ENCODE measurements at places on chromosomes 1 and 21.

- peak; percentile 38 for DNase-seq
Measured at GRCh38 chr1:209643285-209644020, 8.8 kb downstream of the LAMB3 start.

GRCh38 chr21:41902946-41903345, 23.8 kb upstream of the PRDM15 start:
- no peak for DNase-seq

DNA sequence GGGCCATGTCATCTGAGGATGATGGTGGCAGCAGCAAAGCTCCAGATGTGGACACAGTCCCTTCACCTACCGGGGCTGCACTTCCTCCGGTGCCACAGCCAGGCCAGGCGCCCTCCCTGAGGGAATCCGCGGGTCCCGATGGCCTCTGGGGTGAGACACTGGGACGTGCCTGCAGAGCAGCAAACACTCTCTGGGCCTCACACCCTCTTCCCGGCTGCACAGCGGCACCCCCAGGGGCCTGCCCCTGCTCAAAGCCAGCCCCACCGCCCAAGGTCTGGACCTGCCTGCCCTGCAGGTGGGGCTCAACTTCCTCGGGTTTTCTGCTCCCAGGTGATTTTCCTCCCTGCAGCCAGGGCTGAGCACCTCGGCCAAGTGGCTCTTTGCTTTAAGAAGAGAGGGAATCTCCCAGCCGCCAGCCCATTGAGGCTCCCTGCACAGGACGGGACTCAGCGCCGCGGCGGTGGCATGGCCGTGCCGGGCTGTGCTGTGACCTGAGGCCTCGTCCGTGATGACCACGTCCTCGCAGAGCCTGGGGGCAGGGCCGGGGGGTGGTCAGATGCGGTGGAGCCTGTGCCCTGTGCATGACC, 21.3 kb upstream of the COL18A1 start:
- DNase-seq = peak; percentile 46

DNA sequence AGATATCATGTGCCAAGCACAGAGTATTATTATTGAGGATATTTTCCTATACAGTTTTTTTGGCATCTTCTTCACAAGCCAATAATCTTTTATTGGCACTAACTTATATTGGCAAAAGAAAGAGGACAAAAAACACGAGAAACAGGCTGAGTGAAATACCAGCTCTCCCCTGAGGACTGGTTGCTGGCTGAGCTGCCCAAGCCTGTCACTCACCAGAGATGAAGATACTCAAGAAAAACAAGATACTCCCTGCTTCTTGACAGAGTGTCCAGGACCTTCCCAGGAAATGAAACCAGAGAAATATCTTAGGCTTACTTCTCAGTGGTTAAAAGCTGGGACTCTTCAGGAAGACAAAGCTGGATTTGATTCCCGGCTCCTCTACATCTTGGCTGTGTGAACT, 35.9 kb upstream of the ATP1B1 start:
- DNase-seq = no peak

GRCh38 chr1:21904704-21905520, 32.2 kb downstream of the HSPG2 start:
- DNase-seq = peak; percentile 94

DNA sequence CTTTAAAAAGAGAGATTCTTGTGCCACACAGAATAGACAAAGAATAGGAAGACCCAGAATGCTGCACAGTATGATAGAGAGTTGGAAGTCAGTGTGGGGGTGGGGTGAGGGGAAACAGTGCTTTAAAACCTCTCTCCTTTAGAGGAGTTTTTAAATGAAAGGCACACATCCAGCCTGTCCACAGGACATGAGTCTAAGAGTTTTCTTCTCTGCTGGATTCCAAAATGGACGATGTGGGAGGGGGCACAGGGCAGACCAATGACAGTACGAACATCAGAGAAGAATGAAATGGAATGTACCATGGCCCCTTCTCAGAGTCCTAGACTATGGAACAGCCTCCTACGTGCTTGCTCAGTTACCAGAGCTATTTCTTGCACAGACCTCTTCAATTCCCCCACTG, 458.2 kb upstream of the DAB1 start:
- DNase-seq = no peak

DNA sequence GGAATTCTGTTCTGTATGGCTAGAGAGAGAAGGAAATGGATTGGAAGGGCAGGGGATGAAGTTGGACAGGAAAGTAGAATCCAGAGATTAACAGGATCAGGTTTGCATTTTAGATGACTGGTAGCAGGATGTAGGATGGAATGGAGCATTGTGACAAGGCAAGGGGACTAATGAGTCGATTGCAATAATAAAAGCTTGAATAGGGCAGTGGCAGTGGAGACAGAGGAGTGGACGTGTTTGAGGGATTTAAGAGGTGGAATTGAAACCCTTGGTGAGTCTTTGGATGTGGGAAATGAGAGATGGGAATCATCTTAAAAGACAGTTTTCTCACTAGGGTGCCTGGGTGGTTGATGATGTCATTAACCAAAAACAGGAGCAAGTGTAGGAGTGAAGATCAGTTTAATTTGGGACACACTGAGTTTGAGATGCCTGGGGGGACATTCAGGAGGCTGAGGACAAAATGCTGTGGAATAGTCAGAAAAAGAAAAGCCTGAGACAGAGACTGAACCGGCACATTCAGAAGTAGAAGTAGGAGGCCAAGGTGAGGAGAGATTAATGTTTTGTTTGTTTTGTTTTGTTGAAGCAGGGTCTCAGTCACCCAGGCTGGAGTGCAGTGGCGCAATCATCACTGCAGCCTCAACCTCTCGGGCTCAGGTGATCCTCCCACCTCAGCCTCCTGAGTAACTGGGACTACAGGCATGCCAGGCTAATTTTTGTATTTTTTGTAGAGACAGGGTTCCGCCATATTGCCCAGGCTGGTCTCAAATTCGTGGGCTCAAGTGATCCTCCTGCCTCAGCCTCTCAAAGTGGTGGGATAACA, 29.1 kb upstream of the C1orf146 start:
- no peak for DNase-seq

GRCh38 chr1:3611170-3612019, at the start of gene MEGF6:
Gene MEGF6 (minus strand): TSS chr1:3611508. CDS start chr1:3611268, 240 bp downstream.
- peak; percentile 43 for DNase-seq

- DNase-seq = no peak
Measured at GRCh38 chr1:67921725-67922489, 88.6 kb upstream of the GNG12 start.

DNA sequence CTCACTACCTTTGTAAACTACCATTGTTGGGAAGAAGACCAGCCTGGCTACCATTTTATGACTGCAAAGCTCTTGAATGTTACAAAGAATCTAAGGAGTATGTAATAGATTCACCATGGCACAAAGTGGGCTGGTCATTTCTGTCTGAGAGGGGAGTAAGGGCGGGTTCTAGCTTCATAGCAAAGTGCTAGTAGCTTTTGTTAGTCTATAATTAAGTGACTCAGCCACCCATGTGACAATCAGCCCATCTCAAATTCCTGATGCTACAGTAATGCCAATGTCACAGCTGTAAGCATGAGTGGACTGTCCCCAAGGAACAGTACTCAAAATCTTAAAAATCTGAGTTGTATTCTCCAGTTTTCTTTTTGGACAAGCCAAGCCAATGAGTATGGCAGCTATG, 15.4 kb upstream of the OTUD3 start:
- DNase-seq = no peak

DNA sequence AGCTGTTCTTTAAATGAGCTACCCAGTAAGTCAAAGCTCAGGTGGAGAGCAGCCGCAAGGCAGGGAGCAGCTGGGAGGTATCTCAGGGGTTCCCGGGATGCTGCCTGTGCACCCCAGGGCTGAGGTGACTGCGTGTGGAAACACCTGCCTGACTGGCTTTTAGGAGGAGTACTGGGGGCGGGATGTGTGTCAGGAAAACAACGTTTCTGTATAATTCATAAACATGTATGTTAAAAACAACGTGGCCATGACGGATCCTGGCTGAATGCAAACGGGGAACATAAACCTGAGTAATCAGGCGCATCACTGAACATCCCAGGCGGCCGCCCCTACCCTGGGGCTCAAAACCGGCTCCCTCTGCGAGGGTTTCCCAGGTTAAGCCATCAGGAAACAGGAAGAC, 1.5 kb downstream of the C1orf159 start:
- DNase-seq = no peak

DNA sequence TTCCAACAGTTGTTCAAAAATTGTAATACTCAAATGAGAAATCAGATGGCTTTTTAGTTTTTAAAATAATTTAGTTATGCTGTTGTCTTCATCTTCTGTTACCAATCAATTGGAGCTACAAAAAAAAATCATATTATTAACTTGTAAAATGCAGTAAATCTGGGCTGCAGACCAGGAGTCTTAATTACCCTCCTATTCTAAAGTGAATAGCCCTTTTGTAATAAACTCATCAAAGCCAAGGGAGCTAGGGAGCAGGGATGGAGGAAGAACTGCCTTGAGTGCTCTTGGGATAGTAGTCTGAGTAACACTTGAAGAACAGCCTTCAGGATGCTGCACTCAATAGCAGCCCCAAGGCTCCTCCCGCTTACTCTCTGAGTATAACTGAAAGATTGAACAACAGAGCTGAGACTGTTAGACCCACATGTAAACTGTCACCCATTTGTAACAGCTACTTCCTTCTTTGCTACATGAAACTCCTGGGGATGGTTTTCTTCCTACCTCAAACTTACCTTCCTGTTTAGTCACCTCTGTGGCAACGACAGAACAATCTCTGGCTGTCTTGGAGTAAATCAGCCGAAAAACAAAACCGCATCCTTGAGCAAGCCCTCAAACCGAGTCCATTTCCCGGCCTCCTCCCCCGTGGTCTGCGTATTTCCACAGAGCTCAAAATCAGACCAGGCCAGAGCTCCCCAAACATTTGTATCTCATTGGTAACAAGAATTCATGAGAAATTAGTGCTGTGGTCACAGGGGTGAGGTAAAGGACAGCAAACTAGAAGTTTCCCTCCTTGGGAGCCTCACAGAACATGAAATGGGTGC, 55.9 kb downstream of the CD58 start:
- no peak for DNase-seq

DNA sequence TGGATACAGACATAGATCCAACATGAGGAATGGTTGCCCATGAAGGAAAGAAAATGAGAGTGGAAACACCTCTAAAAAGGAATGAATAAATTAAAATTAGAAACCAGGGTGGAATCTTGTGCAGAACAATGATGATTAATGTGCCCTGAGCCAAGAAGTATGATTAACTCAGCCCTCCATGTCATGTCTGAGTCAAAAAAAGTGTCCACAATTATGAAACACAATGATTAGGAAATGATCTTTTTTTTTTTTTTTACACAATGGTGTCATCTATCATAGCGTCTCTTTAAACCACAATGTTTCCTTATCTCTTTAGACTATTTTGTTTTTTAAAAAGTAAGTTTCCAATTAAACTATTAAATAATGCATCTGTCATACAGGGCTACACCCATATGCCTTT, 78.9 kb upstream of the RAB4A start:
- DNase-seq = no peak

GRCh38 chr1:204520834-204521709, 4.9 kb downstream of the MDM4 start:
- DNase-seq = no peak

Data from pancreas (tissue), 10 donors.